NCI-H1694 (cell line): ENCODE measurements at places on chromosomes 5 and 9.

DNA sequence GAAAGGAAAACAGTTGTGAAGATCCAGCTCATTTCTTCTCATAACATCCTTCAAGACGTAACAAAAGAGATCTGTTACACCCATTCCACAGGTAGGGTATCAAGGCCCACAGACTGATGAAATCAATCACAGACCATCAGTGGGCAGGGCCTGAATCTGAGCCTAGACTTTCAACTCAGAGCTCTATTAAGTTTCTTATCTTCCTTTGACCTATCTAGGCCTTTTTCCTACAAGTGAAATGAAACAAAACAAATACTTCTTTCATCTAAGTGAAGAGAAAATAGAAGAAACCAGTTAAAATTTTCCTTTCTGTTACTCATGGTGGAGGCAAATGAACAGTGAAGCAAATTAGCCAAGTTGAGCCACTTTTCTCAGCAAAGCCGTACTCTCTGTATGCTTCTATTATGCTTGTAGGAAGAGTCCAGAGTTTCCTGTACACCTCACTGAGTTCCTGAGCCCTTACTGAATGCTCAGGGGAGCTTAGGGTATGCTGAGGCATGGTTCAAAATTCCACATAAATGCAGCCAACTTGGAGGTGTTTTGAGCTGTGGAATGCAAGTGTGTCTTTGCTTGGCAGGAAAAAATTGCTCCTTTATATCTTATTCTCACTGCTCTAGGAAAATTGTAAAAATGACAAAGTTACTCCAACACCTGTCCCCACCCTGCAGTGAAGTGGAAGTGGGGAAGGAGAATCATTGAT, 91.9 kb downstream of the FEM1C start:
- DNase-seq, result no peak

- DNase-seq, result no peak
Measured at GRCh38 chr9:69252436-69252835, 72.6 kb upstream of the ENTREP1 start.

- no peak for DNase-seq
Measured at GRCh38 chr5:82834151-82834550, 243.0 kb downstream of the TMEM167A start.

- DNase-seq, result no peak
Measured at GRCh38 chr5:124342986-124343385, 403.5 kb downstream of the ZNF608 start.

DNA sequence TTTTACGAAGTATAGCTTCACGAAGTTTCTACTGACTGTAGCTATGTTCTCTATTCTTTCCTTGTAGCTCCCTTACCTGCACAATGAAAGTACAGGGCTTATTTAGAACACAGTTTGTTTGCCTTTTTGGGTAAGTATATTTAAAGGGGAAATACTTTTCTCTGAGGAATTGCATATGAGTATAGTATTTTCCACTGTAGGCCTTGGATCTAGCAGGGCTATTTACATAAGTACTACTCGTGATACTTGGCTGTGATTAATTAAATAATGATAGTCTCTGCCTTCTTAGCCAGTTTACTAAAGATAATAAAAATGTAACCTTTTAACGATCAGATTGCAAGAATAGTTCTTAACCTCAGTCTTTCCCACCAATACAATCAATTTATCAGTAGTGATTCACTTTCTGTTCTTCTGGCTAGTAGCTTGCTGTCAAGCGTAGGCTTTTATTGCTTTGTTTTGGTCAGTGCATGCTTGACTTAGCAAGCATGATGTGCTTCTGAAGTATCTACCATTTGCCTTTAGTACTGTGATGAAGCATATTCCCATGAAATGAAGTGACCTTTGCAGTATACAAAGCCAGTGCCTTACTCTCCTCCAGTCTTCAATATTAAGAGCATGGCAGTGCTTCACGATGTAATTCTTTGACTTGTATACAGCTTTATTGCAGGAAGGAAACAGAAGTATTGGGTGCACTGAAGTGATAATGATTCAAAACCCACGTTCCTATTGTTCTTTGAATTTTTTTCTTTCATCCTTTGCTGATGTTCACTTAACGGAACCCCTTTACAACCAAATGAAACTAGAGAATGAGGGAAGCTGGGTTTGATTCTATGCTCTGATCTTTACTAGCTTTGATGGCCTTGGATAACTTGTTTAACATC, 64.2 kb downstream of the SLC44A1 start:
- DNase-seq, result no peak

GRCh38 chr5:64147849-64148441, 17.7 kb upstream of the RNF180 start:
- DNase-seq, result peak; percentile 15

DNA sequence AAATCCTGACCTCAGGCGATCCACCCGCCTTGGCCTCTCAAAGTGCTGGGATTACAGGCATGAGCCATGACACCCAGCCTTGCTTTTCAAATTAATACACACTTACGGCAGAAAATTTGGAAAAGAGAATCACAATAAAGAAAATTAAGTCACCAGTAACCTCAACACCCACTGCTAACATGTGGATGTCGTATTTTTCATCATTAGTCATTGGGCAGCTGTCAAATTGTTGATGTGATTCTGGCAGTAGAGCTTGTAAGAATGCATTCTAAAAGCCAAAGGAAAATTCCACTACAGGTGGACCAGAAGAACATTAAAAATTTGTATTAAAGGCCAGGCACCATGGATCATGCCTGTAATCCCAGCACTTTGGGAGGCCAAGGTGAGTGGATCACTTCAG, 237.3 kb upstream of the TUT7 start:
- no peak for DNase-seq

DNA sequence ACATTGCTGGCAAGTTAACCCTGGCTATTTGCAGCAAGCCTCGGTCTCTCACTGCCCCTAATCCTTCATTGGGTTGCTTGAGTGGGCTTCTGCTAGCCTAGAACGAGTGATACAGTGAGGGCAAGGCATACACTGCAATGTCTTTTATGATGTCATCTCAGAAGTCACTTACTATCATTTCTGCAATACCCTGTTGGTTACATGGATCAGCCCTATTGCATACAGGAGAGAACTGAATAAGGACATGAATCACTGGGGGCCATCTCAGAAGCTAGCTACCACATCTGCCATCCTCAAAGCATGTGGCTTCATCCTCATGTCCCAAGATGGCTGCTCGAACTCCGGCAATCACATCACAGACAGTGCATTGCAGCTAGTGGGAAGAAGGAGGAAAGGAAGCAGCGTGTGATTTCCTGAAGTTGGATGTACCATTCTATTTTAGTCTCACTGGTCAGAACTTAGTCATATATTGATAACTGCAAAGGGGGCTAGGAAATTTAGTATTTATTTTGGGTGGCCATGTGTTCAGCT, 33.3 kb upstream of the CDKN2AIPNL start:
- DNase-seq, result no peak

DNA sequence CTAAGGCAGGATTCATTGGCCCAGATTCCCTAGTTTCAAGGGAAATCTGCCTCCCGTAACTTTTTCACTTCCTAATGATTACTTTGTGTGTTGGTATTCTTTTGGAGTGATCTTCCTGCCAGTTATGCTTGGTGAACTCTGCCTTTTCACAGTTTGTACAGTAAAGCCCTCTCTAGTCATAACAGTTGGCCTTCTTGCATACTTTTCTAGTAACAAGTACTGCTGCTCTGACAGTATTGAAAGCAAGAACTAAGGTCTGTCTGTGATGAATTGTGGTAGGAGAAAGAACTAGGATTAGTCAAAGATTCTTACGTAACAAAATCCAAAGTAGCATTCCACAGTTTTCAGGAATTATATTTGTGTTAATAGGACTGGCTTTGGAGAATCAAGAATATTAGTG, 1457.2 kb upstream of the WWC1 start:
- DNase-seq, result no peak

- DNase-seq, result no peak
Measured at GRCh38 chr5:114363837-114364236, 2.0 kb downstream of the KCNN2 start.

DNA sequence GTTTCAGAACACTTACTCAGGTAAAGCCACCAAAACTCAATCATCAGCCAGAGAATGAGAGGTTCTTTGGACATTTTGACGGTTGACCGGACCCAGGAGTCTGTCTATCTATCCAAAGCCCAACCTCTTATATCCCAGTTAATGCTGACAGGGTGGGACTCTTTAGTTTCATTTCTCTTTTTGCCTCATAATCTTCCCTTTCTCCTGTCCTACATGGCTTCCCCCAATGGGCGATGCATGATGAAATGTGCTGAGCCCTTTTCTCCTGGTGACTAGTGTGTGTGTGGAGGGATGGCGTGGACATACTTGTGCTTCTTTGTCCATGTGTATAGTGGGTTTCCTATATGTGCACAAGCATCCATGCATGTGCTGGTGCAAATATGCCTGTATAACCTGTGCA, at the start of gene TIMD4:
Gene TIMD4 (minus strand): TSS at position 102 of the 400 bp plus-strand sequence. CDS start 28 bp downstream, at position 74.
- DNase-seq, result no peak

- no peak for DNase-seq
Measured at GRCh38 chr9:17628624-17629023, 49.8 kb downstream of the SH3GL2 start.

GRCh38 chr5:161274951-161275350, 271.6 kb downstream of the GABRB2 start:
- DNase-seq, result no peak
